Hematopoietic multipotent progenitor cell (in vitro differentiated cells): ENCODE measurements at places on chromosomes 6 and 20. TPM values are rescaled to one million over a fixed set of nuclear protein-coding genes. Genes with fewer than 3 reads are reported as not detected.

Gene PTGIS
- not detected for total RNA-seq

Gene CPXM1
- total RNA-seq, result 150 TPM

Gene RBPJL
- not detected for total RNA-seq

DNA sequence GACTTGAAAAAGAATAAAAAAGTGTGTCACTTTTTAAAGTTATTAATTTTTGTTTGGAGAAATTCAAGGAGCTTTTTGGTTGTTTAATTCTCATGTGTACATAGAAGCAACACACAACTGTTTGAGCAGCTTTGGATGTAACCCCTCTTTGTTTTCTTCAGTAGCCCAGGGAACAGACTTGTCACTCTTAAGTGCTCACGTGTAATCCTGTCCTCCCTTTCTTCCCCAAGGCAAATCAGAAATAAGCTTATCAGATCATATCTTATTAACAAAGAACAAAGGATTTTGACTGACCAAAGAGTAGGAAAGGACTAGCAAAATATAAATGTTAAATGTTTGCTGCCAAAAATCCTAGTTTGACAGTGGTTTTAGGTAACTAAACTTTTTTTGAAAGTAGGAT lies 7.3 kb upstream of the FLRT3 start:
- DNase-seq, result no peak

GRCh38 chr6:139644821-139645220 lies 270.4 kb upstream of the CITED2 start:
- no peak for DNase-seq

DNA sequence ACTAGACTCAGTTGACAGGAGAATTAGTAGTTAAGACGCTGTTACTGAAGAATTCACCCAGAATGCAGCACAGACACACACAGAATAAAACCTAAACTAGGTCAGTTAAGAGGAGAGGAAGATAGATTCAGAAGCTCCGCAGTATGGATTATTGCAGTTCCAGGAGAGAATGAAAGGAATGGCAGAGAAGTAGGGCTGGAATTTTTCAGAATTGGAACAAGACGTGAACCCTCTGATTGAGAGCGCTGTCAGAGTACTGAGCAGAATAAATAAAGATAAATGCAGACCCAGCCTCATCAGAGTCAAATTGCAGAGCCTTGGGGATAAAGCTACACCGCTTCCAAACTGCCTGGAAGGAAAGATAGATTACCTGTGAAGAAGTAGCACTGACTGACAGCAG lies 344.6 kb downstream of the FARS2 start:
- DNase-seq, result no peak

DNA sequence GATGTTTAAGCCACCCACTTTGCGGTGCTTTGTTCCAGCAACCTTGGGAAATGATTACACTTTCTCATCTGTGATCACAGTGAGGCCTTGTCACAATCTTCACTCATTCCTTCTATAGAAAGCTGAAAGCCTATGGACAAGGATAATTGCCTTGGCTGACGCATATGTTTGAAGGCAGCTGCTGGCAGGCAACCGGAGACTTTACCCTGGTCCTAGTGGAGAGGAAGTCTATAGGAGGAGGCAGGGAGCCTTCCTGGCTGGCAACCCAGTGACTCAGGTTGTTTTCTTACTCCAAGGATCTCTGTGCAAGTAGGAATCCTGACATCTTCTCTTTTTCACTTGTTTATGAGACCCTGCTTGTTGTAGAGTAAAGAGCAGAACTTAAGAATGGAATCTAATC lies 34.1 kb upstream of the ESR1 start:
- no peak for DNase-seq

GRCh38 chr20:53402233-53403005 lies 191.2 kb downstream of the ZNF217 start:
- DNase-seq, result no peak

DNA sequence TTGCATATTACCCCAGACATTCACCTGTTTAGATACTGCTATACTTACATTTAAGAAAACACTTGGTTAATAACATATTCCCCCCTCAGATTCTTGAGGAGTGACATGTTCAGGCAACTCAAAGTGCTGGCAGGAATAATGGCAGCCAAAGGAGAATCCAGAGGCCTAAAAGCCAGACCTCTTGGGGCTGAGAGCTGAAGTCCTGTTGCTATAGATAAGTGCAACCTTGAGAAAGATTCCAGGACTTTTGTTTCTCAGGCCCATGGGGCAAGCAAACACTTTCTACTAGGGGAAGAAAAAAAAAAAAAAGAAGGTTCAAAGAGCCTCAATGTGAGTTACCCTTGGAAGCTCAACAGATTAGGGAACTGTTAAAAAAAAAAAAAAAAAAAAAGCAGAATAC lies 132.8 kb upstream of the BEND3 start:
- DNase-seq, result no peak

DNA sequence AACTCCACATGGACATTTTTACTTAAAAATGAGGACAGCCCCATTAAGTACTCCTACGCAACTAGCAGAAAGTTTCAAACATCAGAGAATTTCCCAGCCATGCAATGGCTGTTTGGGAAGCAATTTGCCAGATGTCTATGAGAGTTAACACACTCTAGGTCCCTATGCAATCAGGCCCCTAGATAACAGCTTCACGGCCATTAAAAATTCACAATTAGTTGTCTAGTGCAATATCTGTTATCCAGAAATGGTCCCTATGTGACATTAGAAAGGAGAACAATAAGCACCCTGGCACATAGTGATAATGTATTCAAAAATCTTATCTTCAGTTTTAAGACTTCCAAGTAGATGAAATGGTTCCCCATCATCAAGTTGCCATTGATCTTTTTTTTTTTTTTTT lies 174.3 kb upstream of the NRSN1 start:
- DNase-seq, result no peak

DNA sequence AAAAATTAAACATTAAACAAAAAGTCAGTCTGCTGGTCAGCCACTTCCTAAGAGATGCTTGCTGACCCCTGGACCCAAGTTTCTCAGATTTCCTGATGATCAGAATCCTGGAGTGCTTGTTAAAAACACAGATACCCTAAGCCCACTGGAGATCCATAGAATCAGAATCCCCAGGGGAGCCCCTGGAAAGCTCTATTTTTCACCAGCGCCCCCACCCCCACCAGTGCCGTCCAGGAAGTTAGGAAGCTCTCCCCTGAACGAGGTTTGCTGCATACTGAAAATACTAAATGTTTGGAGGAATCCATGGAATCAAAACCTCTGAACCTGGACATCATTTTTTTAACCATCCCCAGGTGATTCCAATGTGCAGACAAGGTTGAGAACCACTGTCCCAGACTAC lies 69.2 kb downstream of the BFSP1 start:
- DNase-seq, result no peak

- DNase-seq, result no peak
Measured at GRCh38 chr6:78854546-78854945, 12.8 kb upstream of the IRAK1BP1 start.

- DNase-seq, result no peak
Measured at GRCh38 chr6:127486934-127487333, 27.7 kb upstream of the KIAA0408 start.

GRCh38 chr6:127297502-127298070 lies 30.9 kb downstream of the RNF146 start:
- no peak for DNase-seq

DNA sequence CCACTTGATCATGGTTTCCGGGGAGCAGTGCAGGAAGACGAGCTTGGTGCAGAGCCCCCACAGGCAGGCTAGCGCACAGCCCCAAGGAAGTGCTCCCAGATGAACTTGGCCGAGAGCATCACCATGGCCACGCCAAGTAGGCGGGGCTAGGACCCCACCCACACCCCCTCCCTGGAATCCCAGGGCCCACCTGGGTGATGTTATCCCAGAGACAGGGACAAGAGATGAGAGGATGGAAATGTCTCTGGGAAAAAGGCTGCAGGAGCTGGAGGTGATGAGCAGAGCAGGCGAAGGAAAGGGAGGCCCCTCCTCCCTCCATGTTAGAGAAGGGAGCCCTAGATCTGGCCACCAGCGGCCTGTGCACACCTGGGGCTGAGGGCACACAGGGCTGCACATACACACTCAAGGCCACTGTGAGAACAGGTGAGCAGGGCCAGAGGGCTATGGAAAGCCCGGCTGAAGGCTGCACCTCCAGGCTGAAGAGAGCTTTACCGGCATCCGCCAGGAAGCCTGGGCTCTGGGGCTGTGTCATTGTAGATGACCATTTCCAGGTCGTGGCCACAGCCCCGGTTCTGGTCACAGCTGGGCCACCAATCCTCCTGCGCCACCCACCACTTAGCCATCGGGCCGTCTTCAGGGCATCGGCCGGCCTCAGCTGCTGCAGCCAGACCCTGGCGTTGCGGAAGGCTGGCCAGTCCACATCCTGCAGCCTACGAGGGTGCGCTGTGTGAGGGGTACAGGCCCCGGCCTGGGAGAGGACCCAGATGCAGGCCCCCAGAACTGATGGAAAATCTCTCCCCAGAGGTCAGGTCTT lies 24.9 kb downstream of the NPEPL1 start:
- no peak for DNase-seq
